ENCODE measurements at places on chromosomes 2 and 18.

- no peak for DNase-seq
Measured at GRCh38 chr18:44715245-44715644, 34.6 kb downstream of the SETBP1 start.

- no peak for DNase-seq
Measured at GRCh38 chr2:232008907-232009638, 47.6 kb downstream of the DIS3L2 start.

GRCh38 chr2:64186699-64187605 lies 42.7 kb upstream of the PELI1 start:
- no peak for DNase-seq

- no peak for DNase-seq
Measured at GRCh38 chr2:164917296-164917903, 37.9 kb downstream of the SLC38A11 start.

DNA sequence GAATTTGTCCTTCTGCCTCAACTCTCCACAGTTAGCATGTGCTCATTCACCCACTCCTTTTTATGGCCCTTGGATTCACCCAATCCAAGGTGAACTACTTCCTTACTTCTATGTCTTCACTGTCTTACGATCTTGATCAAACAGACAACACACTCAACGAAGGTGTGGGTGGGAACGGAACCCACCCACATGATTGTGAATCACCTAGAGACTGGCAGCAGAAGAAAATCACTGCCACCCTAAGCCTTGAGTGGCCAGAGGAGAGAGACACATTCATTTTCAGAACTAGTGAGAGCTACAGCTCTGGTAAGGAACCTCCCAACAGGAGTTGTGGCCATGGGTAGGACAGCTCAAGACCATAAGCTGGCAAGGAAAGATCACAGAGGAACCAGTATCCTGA lies 194.3 kb downstream of the PLCL1 start:
- DNase-seq = no peak

Data from CD4-positive, alpha-beta T cell treated with Interleukin-15 for 4 hours (primary cell).